Aorta (tissue), 5 donors: ENCODE measurements at places on chromosomes 3 and 15. TPM values are rescaled to one million over a fixed set of nuclear protein-coding genes. Genes with fewer than 3 reads are reported as not detected.

GRCh38 chr3:126938520-126939337, 44.2 kb upstream of the PLXNA1 start:
- peak; percentile 29 for DNase-seq
- no peaks in the 10 kb centered on the region for H3K36me3 ChIP-seq
- H3K27ac ChIP-seq: no peak overlapping the region
- no peaks in the 10 kb centered on the region for H3K27me3 ChIP-seq

DNA sequence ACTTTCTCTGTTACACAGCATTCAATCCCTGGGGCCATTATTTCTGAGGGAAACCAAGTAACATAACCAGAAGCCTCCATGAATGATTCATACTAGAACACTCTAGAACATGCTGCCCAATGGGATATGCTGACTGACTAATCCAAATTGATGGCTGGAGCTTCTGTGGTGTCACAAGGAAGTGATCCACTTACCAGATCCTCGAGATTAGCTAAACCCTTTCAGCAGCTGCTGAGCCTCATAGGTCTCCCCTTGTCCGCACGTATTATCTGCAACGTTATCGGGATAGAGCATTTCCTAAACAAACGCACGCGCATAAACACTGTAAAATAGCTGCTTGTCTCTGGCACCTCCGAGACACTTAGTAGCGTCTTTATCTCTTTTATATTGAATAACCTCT, 61.2 kb upstream of the PROK2 start:
- no peak overlapping the region for H3K27ac ChIP-seq
- DNase-seq: no peak
- H3K4me1 ChIP-seq: no peaks in the 10 kb centered on the region
- no peaks in the 10 kb centered on the region for H3K27me3 ChIP-seq

DNA sequence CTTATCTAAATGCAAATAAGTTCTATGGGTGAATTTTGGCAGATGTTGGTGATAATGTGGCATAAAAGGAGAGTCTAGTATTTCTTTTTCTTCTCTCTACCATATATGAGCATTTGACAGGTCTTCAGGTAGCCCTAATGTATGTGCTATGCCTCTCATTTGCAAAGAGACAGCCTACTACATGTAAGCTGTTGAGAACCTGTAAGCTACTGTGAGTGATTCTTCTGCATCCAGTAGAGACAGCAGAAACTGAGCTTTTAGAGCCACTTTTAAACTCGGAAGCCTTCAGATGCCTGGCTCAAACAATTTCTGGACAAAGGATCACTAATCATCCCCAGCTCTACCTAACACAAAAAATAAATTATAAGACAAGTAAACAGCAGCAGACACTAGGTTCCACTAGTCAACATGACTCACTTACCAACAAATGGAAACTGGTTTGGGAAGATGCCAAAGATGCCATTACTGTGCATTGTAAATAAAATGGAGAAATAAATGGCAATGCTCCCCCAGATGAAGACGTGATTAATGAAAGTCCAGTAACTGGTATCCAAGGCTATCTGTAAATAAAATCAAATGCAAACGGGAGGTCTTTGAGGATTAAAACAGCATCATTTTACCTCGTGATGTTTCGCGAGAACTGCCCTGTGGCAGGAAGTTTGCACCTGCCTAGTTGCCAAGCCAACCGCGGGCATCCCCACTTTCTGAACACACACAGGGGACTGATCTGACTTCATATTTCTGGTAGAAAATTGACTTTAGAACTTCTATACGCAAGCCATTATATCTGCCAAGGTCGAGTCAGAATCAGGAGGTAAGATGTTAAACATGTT, 245.3 kb downstream of the DTWD1 start:
- no peak overlapping the region for H3K27ac ChIP-seq
- H3K36me3 ChIP-seq: no peaks in the 10 kb centered on the region
- H3K27me3 ChIP-seq: no peaks in the 10 kb centered on the region
- H3K4me3 ChIP-seq: no peak overlapping the region
- DNase-seq: no peak
- peaks cover 3% of the 10 kb centered on the region for H3K4me1 ChIP-seq

DNA sequence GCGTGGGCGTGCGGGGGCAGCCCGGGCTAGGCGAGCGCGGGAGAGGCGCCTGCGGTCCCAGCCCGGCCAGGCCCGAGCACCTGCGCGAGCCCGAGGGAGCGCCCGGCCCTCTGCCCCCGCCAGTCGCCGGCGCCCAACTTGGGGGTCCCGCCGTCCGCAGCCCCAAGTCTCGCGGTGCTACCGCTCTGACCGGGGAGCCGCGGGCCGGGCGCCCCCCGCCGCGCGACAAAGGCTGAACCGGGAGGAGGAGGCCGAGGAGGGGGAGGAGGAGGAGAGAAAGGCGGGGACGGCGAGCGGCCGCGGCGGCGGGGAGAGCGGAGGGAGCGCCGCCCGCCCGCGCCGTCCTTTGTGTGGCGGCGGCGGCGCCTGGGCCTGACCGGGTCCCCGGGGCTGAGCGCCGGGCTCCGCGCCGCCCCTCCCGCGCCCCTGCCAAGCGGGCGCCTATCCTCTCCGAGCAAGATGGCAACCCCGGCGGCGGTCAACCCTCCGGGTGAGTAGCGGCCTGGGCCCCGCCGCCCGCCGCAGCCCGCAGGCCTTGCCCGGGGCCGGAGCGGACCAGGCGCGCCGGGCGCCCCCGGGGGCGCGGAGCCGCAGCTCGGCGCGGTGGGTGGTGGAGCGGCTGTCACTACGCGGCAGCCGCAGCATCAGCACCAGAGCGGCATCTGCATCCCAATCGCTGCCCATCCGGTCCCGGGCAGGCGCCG, at the start of gene ARNT2:
Gene ARNT2, plus strand, starts transcription at position 326 of the 704 bp plus-strand sequence. Its CDS starts 134 bp downstream, at position 460.
- H3K27ac ChIP-seq: no peak within 1 kb of the TSS
- no peaks in the 10 kb centered on the region for H3K4me1 ChIP-seq
- H3K27me3 ChIP-seq: no peaks in the 10 kb centered on the region
- H3K4me3 ChIP-seq: peak within 1 kb of the TSS; percentile 95
- H3K36me3 ChIP-seq: no peaks in the 10 kb centered on the region

DNA sequence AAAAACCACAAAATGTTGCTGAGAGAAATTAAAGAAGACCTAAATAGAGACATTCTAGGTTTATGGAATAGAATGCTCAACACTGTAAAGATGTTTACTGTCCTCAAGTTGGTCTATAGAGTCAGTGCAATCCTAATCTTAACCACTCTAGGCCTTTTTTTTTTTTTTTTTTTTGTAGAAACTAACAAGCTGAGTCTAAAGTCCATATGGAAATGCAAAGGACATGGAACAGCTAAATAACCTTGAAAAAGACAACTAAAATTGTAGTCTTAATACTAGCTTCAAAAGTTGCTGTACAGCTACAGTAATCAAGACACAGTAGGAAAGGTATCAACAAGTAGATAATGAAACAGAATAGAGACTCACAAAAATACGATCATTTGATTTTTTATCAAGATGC, 32.9 kb downstream of the CDV3 start:
- no peak overlapping the region for H3K27ac ChIP-seq
- no peak for DNase-seq
- peaks cover 2% of the 10 kb centered on the region for H3K36me3 ChIP-seq
- no peaks in the 10 kb centered on the region for H3K27me3 ChIP-seq
- H3K4me1 ChIP-seq: no peaks in the 10 kb centered on the region

The GALNT15 gene
- 113 TPM for total RNA-seq

- H3K4me3 ChIP-seq: no peak overlapping the region
- no peak for DNase-seq
- H3K36me3 ChIP-seq: peaks cover 2% of the 10 kb centered on the region
- H3K27ac ChIP-seq: peak overlapping the region; percentile 57
- H3K27me3 ChIP-seq: no peaks in the 10 kb centered on the region
These were observed 18.7 kb downstream of the CRBN start for GRCh38 chr3:3160826-3161225.

DNA sequence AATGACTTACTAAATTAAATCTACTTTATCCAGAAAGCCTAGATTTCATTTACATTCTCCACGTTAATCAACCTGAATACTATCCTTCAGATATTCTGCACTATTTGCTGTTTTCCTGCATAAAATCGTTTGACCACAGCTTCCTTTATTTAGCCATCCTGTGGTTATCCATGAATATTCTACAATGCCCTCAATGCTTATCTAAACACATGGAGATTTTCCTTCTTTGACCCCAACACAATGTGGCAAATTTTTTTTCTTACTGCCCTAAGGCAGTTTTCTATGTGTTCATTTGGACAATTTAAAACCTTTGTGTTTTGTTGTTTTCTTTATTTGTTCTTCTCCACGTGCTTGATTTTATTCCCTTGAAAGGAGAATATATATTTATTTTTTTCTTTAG, 495.5 kb upstream of the ROBO1 start:
- DNase-seq: no peak
- H3K4me1 ChIP-seq: no peaks in the 10 kb centered on the region
- no peaks in the 10 kb centered on the region for H3K27me3 ChIP-seq
- H3K27ac ChIP-seq: no peak overlapping the region

DNA sequence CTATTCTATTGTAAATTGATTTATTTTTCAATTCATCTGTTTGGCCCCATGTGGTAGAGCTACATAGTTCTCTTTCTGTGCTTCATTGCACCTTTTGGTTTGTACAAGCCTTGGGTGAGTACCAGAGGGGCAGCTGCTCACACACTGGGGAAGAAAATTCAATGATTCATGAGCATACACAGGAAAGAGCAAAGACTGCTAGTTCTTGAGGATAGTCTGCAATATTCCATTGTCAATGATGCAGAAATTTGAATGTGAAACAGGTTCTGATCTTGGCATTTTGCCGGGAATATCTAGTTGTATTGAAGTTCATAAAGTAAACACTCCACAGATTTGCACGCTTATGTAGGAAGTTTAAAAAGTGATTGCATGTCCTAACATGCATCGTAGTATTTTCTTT, 304.6 kb downstream of the NAALADL2 start:
- DNase-seq: no peak
- no peak overlapping the region for H3K27ac ChIP-seq
- H3K27me3 ChIP-seq: no peaks in the 10 kb centered on the region
- no peaks in the 10 kb centered on the region for H3K36me3 ChIP-seq
- H3K4me1 ChIP-seq: no peaks in the 10 kb centered on the region

GRCh38 chr15:85826756-85827515, 32.2 kb upstream of the KLHL25 start:
- H3K4me1 ChIP-seq: no peaks in the 10 kb centered on the region
- H3K4me3 ChIP-seq: no peak overlapping the region
- H3K36me3 ChIP-seq: no peaks in the 10 kb centered on the region
- H3K27me3 ChIP-seq: no peaks in the 10 kb centered on the region

The DUOXA2 gene
- total RNA-seq: not detected

The MED12L gene
- total RNA-seq: 2.3 TPM

The MEIS2 gene
- total RNA-seq: 58.7 TPM

GRCh38 chr3:32384938-32385337, 6.7 kb upstream of the CMTM7 start:
- DNase-seq: no peak
- H3K4me1 ChIP-seq: no peaks in the 10 kb centered on the region
- no peak overlapping the region for H3K27ac ChIP-seq
- no peaks in the 10 kb centered on the region for H3K27me3 ChIP-seq
- H3K4me3 ChIP-seq: no peak overlapping the region
- H3K36me3 ChIP-seq: no peaks in the 10 kb centered on the region

The FBXL22 gene
- 16.3 TPM for total RNA-seq

The ESYT3 gene
- total RNA-seq: 1.0 TPM

DNA sequence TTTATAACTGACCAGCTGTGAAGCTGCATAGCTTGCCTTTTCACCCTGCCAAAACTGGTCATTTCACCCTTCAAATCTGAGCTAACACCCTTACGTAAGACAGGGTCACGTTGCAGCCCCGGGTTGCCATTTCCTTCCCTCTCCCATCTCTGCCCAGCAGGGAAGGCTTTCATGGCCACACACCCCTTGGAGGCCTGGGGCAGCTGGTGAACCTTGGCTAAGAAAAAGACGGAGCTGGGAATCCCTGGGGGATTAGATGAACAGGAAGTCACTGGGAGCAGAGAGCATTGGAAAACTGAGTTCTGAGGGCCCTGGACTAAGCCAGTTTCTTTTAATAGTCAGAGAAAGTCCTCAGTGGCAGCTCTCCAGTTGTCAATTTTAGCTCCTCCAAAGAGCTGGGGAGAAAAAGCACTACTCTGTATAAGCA, 67.8 kb downstream of the TTC23 start:
- H3K27me3 ChIP-seq: no peaks in the 10 kb centered on the region
- DNase-seq: no peak
- no peak overlapping the region for H3K4me3 ChIP-seq
- no peaks in the 10 kb centered on the region for H3K36me3 ChIP-seq
- no peaks in the 10 kb centered on the region for H3K4me1 ChIP-seq

The COL6A5 gene
- total RNA-seq: not detected

GRCh38 chr15:55484917-55485672, 22.9 kb downstream of the DNAAF4 start:
- H3K4me3 ChIP-seq: no peak overlapping the region
- no peaks in the 10 kb centered on the region for H3K27me3 ChIP-seq
- no peak for DNase-seq
- peaks cover 3% of the 10 kb centered on the region for H3K36me3 ChIP-seq
- H3K27ac ChIP-seq: no peak overlapping the region
- no peaks in the 10 kb centered on the region for H3K4me1 ChIP-seq

- H3K4me1 ChIP-seq: no peaks in the 10 kb centered on the region
- no peak overlapping the region for H3K4me3 ChIP-seq
- no peak for DNase-seq
- H3K27me3 ChIP-seq: no peaks in the 10 kb centered on the region
These were observed 269.8 kb downstream of the DIPK2A start for GRCh38 chr3:144241404-144241803.

The EFCAB12 gene
- 0.36 TPM for total RNA-seq

DNA sequence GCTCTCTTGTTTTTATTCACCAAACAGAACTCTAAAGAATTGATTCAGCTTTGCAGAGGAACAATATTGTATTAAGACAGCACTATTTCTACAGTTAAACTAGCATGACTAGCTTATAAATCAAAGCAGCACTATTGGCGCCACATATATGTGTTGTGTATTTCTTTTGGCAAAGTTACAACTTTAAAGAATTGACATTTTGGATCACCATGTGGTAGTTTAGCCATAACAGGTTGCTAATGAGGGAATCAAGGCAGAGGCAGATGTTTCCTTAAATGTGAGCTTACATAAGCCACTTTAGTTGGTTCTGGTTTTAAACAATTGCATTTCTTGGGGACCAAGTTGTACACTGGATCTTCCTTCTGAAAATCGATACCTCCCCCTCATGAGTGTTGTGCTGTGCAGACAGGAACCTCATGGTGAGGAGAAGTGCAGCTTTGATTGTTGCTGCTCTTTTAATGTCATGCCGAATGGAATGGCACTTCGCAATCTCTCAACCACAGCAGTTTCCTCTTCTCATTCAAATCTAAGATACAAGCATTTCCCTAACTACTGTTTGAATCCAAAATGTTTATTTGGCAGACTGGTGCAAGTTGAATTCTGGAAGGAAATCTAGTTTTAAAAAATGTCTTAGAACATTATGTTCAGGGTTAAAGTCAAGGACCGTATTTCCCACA, 151.2 kb downstream of the MYRIP start:
- H3K27me3 ChIP-seq: no peaks in the 10 kb centered on the region
- no peaks in the 10 kb centered on the region for H3K36me3 ChIP-seq
- H3K4me1 ChIP-seq: peaks cover 9% of the 10 kb centered on the region
